ENCODE measurements at places on chromosomes 11 and 22.

GRCh38 chr22:19344420-19344819 is 52.9 kb upstream of the CLTCL1 start:
- no peak for DNase-seq

DNA sequence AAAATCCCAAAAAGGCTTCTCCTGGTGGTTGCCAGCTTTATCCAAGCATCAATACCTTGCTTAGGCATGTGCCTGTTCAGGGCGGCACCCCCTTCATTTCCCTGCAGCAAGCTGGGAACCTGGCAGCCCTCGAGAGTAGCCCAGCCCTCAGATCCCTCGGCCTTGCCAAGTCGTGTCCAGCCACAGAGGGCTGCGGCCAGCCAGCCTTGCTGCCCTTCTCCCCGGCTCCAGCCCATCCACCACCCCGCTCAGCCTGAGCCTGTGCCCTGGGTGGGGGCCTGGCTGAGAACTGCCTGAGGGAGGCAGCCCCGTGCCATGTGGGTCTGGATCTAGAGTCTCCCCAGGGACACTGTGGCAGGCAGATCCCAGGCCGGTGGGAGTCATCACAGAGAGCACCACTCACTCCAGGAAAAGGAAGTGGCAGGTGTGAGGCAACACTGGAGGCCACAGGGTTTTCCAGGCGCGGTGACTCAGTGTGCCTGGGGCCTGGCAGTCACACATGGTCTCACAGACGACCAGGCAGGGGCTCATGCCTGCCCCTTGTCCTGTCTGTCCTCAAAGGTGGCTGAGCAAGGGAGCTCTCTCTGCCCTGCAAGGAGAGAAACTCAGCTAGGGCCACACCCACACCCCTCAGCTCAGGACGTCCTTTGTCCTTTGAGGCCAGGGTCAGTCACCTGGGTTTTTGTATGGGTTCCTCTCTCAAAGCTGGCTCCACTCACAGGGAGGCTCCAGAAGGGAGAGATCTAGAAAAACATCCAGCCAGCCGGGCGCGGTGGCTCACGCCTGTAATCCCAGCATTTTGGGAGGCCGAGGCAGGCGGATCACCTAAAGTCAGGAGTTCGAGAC is 12.2 kb upstream of the CDC42BPG start:
- no peak for DNase-seq

- DNase-seq: no peak
Measured at GRCh38 chr11:99241066-99241465, 220.3 kb downstream of the CNTN5 start.

DNA sequence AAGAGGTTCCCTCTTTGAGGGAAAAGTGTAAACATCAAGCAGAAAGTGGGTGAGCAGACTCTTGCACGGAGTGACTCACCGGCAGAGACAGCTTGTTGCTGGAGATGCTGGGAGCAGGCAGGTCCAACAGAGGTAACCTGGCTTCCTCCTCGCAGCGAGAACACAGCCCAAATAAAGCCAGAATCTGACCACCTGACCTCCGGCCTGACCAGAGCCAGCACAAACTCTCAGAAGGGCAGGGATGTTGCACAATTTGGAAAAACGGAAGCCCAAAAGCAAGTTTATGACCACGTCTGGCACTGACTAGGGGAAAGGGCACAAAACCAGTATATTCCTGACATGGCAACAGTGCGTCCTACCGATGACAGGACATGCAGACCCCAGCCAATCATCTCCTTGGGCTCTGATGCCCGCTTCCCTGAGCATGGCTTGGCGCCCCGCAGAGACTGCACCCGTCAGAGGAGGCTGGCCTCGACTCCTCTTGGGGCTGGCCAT is 5.4 kb downstream of the SMCO4 start:
- no peak for DNase-seq

DNA sequence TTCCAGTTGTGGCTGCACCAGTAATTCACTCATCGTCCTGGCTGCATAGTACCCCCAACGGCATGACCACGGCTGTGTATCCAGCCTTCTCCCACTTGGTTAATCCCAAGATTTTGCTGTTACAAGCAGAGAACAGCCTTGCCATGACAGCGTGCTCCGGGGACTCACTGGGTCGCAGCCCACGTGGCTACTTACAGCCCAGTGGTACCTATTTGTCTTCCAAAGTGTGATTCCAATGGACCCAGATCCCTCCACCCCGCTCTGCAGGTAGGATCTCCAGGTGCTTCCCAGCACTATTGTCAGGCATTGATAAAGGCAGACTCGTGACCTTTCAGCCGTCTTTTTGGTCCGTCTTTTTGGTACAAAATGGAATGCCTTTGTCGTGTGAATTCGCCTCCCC is 119.0 kb upstream of the FGF3 start:
- DNase-seq: no peak

DNA sequence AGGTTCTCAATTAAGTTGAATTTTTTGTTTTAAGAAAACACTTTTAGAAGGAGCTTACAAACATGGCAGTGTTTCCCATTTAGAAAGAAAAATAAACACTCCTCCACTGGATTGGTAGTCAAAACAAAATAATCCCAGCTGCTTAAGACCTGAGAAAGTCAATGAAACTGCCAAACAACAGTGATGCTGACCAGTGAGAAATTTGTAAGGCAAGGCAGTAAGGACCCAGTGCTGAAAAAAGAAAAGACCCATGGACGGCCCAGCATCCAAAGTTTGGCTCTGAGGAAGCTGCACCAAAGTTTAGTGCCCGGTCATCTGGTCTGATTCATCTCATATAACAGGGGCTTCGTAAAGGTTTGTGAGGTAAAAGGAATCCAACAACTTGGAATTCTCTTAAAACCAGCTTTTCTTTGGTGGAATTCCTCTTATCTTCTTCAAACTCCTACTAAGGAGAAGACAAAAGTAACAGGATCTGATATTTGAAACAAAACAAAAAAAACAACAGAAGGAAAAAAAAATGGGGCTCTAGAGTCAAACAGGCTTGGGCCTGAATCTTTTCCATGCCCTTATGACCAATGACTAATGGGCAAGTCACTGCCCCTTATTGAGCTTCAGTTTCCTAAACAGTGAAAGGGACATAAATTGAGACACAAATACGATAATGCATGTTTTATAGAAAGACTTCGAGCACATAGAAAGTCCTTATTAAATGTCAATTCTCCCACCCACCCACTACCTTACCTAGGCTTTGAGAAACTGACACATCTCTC is 383.0 kb upstream of the NARS2 start:
- no peak for DNase-seq

- DNase-seq: no peak
Measured at GRCh38 chr11:8234425-8234821, 29.3 kb downstream of the LMO1 start.

GRCh38 chr22:31646186-31647019 is 15.6 kb downstream of the PISD start:
- no peak for DNase-seq

All from NCI-H1105 (cell line).